ENCODE measurements at places on chromosomes 2 and 18. TPM values are rescaled to one million over a fixed set of nuclear protein-coding genes. Genes with fewer than 3 reads are reported as not detected.
A peak's percentile ranks its signal among the peaks of the same experiment; 100 is the strongest.

- peak; percentile 34 for DNase-seq
Observed at GRCh38 chr2:10407841-10408648, 40.1 kb downstream of the ODC1 start.

GRCh38 chr2:122421775-122422174 lies 666.3 kb downstream of the TSN start:
- no peak for DNase-seq

RBKS gene
- 3.5 TPM for polyA plus RNA-seq

DNA sequence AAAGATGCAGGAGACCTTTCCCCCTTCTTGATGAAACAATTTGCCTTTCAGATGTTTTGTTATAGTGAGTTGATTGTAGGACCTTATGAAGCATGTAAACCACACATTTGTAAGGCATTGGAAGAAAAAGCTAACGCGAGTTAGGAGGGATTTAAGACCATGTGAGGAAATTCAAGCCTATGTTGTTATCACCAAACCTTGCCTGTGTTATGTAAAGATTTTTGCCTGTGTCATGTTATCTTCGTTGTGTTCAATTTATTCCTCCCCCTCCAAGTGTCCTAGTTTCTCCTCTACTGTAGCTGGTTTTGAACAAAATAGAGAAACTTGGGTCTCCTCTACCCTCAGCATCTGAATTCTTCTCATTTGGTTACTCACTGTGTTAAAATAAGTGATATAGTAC lies 173.0 kb downstream of the NEDD4L start:
- DNase-seq, result no peak

CTNNA2 gene
- not detected for polyA plus RNA-seq

DYNC1I2 gene
- polyA plus RNA-seq, result 21.6 TPM

- no peak for DNase-seq
Observed at GRCh38 chr2:10169581-10169980, 47.0 kb downstream of the RRM2 start.

DNA sequence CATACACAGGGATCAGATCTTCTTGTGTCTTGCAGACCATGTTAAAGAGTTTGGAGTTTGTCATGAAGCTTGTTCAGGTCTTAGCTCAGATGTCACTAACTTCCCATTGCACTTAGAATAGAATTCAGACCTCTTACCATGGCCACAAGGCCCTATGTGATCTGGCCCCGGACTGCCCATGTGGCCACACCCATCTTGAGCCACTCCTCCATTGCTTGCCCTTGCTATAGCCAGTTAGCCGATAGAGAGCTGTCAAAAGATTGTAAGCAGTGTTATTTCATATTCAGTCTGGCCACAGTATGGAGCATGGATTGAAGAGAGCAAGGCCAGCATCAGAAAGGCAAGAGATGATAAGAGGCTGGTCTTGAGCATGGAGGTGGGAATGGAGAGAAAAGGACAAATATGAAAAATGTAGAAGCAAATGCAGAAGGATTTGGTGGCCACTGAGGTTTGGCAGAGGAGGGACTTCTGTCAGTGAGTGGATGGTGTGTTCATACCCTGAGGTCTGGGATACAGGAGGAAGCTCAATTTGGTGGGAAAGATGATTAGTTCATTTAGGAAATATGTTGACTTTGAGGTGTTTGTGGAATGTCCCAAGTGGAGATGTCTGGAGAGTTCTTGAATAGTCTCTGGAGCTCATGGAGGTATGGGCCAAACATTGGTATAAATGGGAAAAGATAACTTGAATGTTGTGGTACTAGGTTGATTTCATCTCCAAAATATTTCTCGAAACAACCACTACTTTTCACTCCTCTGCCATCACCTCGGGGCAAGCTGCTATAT lies 10.6 kb downstream of the DGUOK start:
- no peak for DNase-seq

DNA sequence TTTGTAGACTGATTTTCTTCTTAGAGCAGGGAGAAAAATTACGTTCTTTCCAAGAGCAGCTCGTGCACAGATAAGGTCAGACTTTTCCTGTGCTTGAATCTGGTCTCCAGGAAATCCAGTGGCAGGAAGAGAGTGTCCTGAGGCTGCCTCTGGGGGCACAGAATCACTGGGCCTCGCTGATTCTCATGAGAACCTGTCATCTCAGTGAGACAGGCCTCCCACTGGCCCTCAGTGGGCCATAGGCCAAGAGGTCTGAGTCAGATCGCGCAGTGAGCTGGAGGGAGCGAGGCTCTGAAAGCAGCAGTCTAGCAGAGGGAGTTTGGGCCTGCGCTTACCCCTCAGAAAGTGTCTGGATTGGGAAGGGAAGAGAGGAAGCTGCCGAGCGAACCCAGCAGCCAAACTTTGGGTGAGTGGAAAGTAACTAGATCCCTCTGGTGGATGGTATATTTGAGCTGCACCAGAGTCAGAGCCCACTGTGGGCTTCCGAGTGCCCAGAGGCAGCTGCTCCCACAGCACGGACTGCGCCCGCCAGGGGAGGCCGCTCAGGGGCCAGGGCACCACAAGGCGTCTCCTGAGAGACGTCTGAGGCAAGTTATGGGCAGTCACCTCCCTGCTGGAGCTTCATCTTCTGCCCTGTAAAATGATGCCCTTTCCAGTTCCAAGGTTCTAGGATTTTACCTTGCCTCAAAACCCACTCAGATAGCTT lies 8.2 kb downstream of the GDF7 start:
- DNase-seq, result no peak

GRCh38 chr2:68653538-68653982 lies 10.2 kb downstream of the PROKR1 start:
- DNase-seq, result no peak

HK2 gene
- polyA plus RNA-seq, result 7.4 TPM

GRCh38 chr2:120589771-120590608 lies 145.7 kb upstream of the GLI2 start:
- DNase-seq, result no peak

DNA sequence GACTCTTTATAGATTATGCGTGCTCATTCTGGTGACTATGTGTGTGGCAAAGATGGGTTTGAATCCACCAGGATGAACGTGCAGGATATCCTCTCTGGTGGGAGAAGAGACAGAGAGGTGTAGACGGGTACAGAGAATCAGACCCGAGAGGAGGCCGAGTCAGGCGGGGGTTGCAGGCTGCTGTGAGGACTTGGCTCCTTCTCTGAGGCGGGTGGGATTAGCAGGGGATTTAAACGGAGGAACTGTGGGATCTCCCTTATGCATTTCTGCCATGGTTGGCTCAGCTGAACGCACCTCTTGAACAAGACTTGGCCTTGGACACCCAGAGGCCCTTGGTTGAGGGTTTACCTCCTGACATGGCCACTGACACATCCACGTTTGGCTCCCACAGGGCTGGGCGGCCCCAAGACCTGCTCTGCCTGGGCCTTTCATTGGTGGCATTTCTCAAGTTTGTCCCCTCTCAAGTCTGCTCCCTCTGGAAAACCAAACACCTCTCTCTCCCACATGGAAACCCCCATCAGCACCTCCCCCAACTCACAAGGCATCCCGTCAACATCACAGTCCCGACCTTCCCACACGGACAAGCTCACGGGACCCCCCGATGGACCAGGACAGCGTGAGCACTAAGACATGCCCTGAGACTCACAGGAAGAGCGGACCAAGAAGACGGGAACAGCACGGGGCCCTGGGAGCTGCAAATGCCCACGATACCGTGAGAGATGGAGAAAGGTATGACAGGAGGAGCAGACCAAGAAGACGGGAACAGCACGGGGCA lies 158.3 kb downstream of the RTP5 start:
- no peak for DNase-seq

- DNase-seq, result no peak
Observed at GRCh38 chr2:203993560-203993959, 57.0 kb downstream of the ICOS start.

GTF2A1L gene
- not detected for polyA plus RNA-seq

- DNase-seq, result no peak
Observed at GRCh38 chr2:104521247-104521646, 332.7 kb upstream of the POU3F3 start.

DNA sequence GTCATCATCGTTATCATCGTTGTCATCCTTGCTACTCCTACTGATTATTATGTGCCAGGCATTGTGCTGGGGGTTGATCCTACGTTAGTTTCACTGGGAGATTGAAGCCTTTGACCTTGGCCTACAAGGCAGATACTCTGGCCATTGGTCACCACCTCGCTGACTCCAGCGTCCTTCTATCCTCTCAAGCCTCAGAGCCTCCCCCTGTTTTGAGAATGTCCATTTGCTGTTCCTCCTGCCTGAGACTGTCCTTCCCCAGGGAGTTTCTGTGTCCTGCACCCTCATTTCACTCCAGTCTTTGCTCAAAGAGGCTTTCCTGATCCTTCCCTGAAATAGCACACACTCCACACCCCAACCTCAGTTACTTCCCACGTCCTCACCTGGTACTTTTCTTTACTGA lies 57.8 kb downstream of the ACAA2 start:
- no peak for DNase-seq

PSMD14 gene
- 99.6 TPM for polyA plus RNA-seq

DNA sequence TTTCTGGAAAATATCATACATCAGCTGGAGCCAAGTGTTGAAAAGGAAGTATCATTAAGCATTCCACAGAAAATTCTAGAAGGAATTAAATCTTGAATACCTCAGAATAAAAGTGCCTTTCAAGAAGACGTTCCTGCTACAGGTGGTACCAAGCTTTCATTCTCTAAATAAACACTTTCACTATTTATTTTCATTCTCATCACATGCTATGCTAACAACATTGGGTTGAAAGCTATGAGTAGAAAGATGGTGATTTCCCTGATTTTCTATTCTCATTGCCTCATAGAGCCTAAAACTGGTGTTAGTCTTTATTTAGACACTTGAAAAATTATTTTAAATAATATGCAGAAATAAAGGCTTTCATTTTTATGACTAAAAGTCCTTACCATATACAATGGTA lies 324.7 kb downstream of the LRP1B start:
- DNase-seq, result no peak

DNA sequence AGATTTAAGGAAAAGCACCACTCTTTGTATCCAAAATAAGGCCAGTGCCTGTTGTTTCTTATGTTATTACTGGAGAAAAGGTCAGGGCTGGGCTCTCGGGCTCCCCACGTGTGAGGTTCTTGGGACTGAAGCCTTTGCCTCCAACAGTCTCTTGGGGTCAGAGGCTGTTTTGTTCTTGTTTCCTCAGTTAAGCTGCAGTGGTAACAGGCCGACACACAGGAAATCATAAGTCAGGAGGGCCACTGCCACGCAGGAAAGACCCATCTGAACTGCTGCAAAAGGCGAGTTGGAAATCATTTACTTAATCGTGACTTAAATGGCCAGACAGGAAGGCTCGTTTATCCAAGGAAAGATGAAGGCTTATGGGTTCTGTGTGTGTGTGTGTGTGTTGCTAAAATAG lies 30.3 kb upstream of the IL37 start:
- no peak for DNase-seq

DNA sequence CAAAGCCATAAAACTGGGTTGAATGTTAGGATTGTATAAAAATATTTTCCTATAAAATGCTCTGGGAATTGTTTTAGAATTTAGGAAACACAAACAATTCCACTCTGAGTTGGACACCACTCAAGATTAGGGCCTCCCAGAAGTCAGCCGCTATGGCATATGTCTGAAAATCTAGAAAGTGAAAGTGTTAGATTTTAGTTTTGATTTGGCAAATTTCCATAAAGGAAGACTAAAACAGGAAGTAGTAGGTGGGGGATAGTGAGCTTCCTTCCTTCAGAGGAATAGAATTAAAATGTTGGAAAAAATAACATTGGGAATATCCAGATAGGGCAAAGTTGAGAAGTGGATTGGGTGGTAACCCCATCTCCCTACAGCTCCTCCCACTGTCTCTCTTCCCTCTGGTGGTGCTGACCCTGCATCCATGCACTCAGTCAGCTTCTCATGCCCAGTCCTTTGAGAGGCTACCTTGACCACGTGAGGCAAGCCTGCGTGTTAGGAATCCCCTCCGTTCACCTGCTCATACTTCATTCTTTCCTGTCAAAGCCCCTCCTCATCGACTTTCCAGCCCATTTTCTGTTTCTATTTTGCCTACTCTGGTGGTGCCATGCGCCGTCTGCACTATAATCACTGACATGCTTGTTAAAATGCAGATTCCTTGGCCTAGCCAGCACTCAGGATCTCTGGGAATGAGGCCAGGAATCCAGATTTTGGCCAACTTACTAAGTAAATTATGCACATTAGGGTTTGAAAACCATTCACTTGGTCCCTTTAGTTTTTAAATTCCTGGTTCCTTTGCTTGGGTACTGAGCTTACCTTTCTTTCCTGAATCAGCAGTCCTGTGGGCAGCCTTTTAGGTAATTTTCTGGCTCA lies 83.5 kb downstream of the POLE4 start:
- DNase-seq, result no peak

CAVIN2 gene
- polyA plus RNA-seq, result 3.1 TPM

- DNase-seq, result no peak
Observed at GRCh38 chr2:173520918-173521317, 166.2 kb downstream of the CDCA7 start.

EIF4E2 gene
- 64.4 TPM for polyA plus RNA-seq

- no peak for DNase-seq
Observed at GRCh38 chr2:125371867-125372266, 1284.1 kb upstream of the GYPC start.

DNA sequence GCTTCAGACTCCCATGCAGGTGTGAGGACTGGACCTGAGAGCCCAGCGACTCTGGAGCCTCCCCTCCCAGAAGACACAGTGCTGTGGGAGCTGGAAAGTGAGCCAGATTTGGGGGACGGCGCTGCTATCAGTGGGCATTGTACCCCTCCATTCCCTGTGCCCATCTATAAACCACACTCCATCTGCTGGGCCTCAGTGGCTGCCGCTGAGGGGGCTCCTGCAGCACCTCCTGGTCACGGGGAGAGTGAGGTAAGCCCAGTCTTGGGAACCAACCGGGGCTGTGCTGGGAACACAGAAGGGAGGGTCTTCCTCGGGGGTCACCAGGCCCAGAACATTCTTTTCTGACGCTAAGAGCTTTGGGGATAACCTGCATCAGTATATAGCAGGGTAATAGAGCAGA lies 9.5 kb downstream of the PSD4 start:
- DNase-seq, result no peak

- no peak for DNase-seq
Observed at GRCh38 chr2:200587007-200587616, 1.3 kb downstream of the AOX1 start.

DNA sequence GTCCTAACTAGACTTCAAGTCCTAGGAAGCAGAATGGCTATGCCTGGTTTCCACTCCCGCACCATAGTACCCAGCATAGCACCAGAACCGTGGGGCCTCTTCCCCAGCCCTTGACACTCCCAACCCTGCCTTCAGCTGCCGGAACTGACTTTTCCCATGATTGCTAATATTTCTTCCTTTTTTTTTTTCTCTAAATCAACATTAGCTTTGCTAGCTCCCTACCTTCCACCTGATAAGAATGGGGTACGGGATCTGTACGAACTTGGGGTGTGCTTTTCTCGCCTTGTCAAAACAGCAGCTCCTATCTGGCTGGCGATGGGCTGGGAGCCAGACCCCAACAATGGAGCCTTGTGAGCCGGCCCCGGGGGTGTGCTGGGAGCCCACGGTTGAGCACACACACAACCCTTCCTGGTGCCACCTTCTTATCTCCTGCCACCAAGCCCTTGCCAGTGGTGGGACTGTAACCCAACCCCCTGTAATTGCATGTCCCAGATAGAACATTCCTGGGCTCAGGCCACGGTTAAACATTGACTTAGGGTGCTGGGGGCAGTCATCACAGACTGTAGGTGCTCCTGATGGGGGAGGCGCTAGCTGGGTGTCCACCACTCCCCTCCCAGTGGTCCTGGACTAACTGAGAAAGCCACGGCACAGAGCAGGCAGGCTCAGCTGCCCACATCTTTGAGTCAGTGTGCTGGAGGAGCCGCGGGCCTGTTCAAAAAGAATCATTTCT lies 213.0 kb upstream of the HAAO start:
- DNase-seq, result no peak

Data from naive B cell (primary cell).